Esophagus muscularis mucosa (tissue), 4 donors: ENCODE measurements at places on chromosomes 3 and 15.
A peak's percentile ranks its signal among the peaks of the same experiment; 100 is the strongest.

- DNase-seq = no peak
These were observed 17.9 kb downstream of the ACSBG1 start for GRCh38 chr15:78216276-78217104.

DNA sequence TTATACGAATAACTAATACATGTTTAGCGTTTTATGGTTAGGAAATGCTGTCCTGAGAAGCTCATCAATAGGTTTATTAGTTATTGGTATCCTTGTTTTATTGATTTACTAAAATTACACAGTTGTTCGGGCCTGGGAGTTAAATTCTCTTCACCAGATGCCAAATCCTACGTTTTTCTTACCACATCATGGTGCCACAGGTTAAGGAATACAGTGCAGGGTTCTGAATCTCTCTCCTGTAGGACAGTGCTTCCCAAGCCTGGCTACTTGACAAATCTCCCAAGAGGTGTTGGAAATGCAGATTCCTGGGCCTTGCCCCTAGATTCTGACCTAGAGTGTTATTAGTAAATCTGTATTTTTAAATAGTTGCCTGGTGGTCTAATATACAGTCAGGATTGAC, 273.4 kb upstream of the LRRFIP2 start:
- no peak for DNase-seq

DNA sequence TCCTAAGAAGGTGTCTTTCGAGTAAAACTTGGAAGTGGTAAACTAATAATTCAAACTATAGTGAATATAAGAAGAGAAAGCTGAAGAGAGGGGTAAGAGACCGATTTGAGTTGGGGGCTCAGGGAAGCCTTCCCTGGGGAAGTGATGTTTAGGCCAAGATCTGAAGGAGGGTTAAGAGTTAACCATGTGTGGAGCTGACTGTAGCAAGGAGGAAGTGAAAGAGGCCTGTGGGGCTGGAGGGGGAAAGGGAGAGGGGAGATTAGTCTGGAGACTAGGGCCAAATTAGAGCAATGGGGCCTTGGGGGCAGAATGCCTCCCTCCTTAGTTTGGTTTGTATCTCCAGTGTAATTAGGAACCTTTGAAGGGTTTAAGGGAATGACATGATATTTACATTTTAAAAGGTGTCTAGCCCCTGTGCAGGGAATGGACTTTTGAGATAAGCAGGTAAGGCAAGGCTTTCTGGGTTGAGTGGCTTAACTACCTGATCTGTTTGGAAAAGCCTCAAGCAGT, 2.2 kb downstream of the ZNF592 start:
- no peak for DNase-seq

DNA sequence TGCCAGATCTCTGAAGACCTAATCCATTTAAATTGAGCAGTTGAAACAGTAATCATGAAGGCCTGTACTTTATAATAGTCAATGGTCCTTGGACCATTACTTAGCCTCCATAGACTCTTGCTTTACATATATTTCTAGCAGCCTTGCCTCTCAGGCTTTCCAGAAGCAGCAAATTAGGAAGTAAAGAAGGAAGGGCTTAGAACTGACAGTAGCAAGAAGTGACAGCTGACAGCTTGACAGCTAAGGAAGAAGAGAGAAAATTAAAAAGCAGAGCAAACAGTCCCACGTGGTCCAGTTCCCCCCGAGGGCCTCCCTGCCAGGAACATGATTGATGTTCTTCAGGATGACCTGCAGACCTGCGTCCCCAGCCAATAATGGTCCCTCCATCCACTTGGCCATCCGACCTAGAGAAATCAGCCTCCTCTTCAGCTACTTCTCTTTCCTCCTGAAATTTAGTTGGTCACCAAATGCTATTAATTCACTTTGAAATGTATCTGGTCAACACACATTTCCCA, 15.0 kb upstream of the PSMD6 start:
- no peak for DNase-seq

- no peak for DNase-seq
These were observed 304.2 kb upstream of the CTNNB1 start for GRCh38 chr3:40895109-40895508.

GRCh38 chr15:35168464-35168863, 83.4 kb upstream of the NANOGP8 start:
- DNase-seq = no peak

- no peak for DNase-seq
These were observed 29.9 kb downstream of the CDAN1 start for GRCh38 chr15:42707068-42707467.

- no peak for DNase-seq
These were observed 66.8 kb upstream of the HACD2 start for GRCh38 chr3:123651449-123652341.

GRCh38 chr3:170614214-170614966, 28.5 kb upstream of the SLC7A14 start:
- DNase-seq = no peak

- DNase-seq = no peak
These were observed 332.7 kb upstream of the LRRFIP2 start for GRCh38 chr3:37506956-37507535.

DNA sequence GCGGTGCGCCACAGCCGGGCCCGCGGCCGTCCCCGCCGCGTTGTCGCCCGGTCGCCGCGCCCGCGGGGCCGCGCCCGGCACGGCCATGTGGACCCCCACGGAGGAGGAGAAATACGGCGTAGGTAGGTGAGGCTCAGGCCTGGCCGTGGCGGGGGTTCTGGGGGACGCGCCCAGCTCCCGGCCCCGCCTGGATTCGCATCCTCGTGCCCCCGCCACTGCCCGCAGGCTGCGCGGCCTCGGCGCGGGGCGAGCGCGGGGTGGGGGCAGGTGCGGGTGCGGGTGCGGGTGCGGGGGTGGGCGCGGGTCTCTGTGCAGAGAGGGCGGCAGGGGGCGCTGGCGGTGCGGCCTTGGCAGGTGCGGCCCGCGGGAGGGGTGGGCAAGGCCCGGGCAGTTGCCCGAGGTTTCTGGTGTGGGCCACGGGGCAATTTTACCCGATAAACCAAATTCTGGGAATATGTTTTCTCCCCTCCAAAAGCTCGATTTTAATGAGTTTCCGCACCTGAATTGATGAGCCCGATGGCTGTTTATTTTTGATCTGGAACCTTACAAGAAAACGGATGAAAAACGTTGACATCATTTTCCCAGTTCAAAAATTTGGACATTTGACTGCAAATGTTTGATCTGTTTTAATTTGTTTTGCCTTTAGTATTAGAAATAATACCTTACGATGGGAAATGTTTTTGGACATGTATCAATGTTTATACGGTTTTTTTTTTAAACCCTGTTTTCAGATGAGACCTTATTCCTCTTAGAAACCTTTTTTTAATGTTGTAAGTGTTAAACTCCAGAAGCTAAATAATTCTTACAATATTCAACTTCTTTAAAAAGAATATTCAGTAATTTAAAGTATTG, 678 bp downstream of the DOCK3 start:
- peak; percentile 31 for DNase-seq

DNA sequence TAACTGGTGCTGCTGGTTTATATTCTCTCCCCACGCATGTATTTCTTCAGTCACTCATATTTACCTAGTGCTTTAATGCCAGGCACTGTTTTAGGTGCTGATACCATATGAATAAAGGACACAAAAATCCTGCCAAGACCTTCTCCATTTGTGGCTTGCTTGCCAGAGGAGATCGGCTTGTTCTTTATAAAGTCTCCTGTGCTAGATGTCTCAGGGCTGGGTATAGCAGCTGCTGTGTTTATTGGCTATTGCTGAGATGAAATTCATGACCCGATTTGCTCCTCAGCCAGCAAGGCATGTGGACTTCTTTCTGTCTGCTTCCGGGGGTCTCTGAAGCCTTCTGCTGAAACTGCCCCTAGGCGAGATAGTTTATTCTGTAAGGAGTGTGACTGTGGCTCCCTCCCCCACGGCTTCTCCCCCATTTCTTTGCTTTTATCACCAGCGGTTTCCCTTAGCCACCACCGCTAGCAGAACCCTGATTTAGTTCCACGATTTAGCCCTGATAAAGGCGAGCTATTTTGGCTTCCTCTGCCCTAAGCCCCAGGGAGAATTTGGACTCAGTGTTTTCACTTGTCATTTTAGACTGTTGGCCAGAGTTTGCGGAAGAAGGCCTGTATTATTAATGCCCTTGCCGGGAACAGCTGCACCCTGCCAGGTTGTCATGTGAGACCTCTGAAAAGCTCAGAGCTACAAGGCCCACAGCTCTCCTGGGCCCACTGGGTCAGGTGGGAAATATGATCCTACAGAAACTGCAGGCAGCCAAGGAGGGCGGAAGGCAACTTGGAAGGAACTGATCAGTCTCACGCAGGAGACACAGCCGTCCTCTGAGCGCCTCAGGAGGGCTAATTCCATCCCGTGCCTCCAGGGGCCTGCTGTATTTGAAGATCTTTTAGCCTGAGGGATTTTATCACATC, 46.8 kb downstream of the ST6GAL1 start:
- peak; percentile 93 for DNase-seq

DNA sequence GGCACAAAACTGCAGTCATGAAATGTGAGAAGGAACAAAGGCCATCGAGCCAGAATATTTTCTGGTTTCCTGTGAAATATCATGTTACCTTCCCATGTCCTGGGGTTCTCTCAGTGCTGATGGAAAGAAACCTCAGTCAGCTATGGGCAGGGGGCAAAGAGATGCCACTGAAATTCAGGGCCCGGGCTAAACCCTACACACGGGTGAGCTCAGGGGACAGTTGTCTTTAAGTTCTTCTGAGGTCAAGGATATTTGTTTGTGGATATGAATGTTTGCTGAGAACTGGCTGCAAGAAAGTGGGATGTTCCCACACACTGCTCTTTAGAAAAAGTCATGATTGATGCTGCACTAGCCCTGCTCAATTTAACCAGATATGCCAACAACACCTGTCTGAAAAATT, 187.2 kb downstream of the MEX3B start:
- DNase-seq = peak; percentile 77

DNA sequence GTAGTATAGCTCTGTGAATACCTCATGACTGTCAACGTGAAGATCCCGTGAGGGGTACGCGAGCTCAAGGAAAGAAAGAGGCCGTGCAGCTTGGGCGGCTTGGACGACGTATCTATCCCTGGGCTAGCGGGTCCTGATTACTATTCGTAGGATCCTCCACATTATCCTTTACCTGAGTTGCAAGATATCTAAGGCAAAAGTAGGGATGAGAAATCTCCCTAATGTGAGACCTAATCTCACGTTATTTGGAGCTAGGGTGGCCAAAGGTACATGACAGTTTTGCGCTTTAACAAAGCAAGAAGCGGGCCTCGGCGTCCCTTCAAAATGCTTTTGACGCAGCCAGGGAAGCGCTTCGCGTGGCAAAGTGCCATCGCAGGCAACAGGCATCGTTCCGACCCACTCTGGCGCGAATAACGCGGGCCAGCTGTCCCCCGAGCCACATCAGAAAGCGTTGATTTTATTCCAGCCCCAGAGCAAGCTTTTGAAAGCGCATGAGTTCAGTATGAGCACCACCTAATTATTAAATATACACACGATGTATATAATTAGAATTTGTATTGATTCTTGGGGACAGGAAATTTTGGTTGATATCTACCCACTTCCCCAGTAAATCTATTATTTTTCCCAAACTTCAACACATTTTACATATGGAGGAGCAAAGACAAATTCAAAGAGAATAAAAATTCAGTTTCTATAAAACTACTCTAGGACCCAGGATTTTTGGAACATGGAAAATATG, 2.5 kb upstream of the EOMES start:
- no peak for DNase-seq

DNA sequence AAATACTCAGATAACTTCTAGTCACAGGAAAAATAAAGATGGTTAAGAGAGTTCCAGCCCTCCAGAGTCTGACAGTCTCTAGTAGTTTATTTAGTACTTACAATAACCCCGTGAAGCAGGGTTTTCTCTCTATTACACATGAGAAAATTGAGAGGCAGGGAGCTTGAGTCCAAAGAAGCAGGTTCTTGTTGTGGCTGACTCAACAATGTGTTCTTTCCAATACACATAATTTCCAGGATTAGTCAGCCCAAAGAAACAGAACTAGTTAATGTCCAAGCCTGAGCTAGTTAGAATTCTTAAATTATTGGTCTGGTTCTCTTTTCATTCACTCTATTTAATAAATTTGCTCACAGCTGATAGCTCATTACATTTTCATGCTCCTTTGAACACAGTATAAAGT, 49.9 kb downstream of the ALDH1A2 start:
- no peak for DNase-seq

- DNase-seq = no peak
These were observed 104.0 kb downstream of the KLHL25 start for GRCh38 chr15:85690561-85691231.

- no peak for DNase-seq
These were observed 1.5 kb upstream of the ITIH3 start for GRCh38 chr3:52792961-52793695.

DNA sequence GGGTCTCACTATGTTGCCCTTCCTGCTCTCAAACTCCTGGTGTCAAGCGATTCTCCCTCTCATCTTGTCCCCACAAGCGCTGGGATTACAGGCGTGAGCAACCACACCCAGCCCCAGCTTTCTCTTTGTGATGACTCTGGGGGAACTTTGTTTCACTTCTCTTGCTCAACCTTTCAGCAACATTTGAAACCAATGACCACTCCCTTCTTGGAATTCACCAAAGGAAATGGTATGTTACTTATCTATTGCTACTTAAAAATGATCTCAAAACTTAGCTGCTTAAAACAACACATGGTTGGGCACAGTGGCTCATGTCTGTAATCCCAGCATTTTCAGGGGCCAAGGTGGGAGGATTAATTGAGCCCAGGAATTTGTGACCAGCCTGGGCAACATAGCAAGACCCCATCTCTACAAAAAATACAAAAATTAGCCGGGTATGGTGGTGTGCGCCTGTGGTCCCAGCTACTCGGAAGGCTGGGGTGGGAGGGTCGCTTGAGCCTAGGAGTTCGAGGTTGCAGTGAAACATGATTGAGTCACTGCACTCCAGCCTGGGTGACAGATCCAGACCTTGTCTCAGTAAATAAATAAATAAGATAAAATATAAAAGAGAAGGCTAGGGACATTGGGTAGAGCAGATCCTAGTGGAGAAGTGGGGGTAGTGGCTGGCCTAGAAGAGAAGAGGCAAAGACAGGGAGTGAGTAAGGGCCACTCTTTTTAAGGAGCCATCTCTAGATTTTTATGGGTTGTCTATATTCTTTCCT, 10.3 kb upstream of the COPG1 start:
- DNase-seq = no peak

DNA sequence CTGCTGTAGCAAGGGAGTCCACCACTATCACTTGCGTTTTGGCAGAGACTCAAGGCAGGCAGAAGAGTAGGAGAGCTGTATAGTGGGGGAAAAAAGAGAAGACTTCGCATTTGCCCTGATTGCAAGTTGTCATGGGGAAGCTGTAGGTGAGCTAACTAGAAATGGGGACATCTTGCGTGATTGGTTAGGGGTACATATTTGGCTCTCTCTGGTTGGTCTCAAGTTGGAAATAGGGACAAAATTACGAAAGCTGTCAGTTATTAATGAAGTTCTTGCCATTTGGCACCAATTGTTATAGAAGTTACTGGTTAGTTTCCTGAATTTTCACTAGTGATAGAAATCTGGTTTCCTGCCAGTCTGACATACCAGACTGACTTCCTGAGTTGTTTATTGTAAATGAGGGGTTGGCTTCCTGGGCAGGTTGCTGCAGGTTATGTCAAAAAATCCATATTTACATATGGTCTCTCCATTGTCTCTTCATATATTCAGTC, 8.2 kb upstream of the SENP7 start:
- DNase-seq = no peak
